Neural crest cell (in vitro differentiated cells): ENCODE measurements at places on chromosomes 5 and 9.

DNA sequence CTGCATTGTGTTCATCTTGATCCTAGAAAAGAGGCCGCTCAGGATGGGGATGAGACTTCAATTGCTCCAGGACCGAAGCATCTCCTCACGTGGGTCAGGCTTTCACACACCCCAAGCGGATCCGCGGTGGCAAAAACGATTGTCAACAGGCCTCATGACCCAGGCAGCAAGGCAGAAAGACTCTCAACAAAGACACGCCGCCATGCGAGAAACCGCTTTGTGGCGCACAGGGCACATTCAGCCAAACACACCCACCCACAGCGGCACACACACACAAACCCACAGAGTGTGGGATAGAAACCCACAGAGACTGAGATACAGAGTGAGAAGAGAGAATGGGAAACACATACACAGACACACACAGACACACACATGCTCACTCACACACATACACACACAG is 483.4 kb downstream of the SPATA31A7 start:
- no peak for DNase-seq
- H3K36me3 ChIP-seq: peaks cover 11% of the 10 kb centered on the region
- H3K27ac ChIP-seq: no peak overlapping the region
- H3K27me3 ChIP-seq: no peaks in the 10 kb centered on the region
- no peak overlapping the region for H3K4me3 ChIP-seq

- peaks cover 3% of the 10 kb centered on the region for H3K4me1 ChIP-seq
- H3K36me3 ChIP-seq: no peaks in the 10 kb centered on the region
- no peak overlapping the region for H3K27ac ChIP-seq
Measured at GRCh38 chr5:586751-587285, 25.3 kb upstream of the CEP72 start.

- no peak overlapping the region for H3K4me3 ChIP-seq
- no peaks in the 10 kb centered on the region for H3K36me3 ChIP-seq
- H3K27ac ChIP-seq: no peak overlapping the region
- H3K4me1 ChIP-seq: no peaks in the 10 kb centered on the region
- H3K27me3 ChIP-seq: peaks cover 13% of the 10 kb centered on the region
Measured at GRCh38 chr5:110932755-110933488, 138.6 kb upstream of the TSLP start.

DNA sequence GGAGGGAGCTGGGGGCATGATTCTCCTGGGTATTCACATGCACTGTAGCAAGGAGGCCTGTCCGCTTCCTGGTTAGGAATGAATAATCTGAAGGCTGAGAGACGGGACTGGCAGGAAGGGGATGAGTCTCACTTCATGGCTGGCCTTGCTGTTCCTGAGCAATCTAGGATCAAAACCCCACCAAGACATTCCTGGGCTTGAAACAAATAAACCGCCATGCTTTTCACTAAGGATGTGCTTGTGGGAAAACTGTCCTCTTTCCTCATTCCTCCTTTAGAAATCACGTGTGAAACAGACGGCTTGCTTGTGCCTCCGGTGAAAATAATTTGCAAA is 132.8 kb downstream of the MACROH2A1 start:
- no peaks in the 10 kb centered on the region for H3K27me3 ChIP-seq
- no peak for DNase-seq
- no peaks in the 10 kb centered on the region for H3K4me1 ChIP-seq
- no peak overlapping the region for H3K27ac ChIP-seq
- H3K36me3 ChIP-seq: peaks cover 3% of the 10 kb centered on the region
- H3K4me3 ChIP-seq: no peak overlapping the region

DNA sequence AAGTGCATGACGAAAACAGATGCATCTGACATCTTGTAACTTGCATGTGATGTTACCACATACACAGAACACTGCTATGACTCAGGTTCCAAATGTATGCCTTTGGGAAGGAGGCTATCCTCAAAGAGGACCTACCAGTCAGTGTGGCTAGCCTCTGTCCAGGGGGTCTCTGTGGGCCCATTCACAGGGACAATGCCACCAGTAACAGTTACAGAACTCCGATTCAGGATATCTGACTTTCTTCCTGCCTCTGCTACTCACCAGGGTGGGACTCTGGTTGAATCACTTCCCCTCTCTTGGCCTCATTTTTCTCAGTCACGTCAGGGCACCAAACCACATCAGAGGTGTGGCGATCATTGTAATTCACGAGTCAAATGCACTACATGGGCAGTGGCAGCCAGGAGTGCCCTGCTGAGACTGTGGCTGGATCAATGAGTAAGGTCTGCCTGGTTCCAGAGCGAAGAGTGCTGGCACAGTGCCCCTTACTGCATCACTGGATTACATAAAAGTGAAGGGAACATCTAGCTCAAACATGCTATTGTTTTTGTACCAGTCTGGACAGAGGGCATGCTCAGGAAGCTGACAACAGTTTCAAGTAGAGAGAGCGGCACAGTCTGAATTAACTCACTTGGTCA is 13.2 kb downstream of the ATOX1 start:
- DNase-seq: no peak
- H3K27ac ChIP-seq: no peak overlapping the region
- H3K4me1 ChIP-seq: peaks cover 12% of the 10 kb centered on the region
- no peak overlapping the region for H3K4me3 ChIP-seq
- H3K36me3 ChIP-seq: no peaks in the 10 kb centered on the region
- no peaks in the 10 kb centered on the region for H3K27me3 ChIP-seq

DNA sequence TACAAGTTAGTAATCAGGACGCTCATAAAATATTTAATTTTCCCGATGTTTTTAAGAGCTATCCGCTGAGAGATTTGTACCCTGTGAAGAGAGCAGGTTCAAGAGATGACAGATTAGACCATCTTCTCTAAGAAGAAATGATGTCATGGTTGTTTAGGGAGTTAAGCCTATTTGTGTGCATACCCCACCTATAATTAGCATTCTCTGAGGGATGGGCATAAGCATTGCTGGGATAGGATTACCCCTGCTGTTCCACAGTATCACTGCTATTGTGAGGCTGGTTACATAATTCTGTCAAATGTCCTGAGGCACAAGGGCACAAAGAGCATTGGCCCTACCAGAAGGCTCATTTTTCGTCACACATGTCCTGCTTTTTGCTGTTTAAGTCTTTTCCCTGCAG is 687.0 kb downstream of the CETN3 start:
- H3K27ac ChIP-seq: no peak overlapping the region
- no peak for DNase-seq
- H3K36me3 ChIP-seq: no peaks in the 10 kb centered on the region
- H3K4me1 ChIP-seq: no peaks in the 10 kb centered on the region
- H3K4me3 ChIP-seq: no peak overlapping the region
- no peaks in the 10 kb centered on the region for H3K27me3 ChIP-seq

- no peak overlapping the region for H3K4me3 ChIP-seq
- DNase-seq: no peak
- peaks cover 2% of the 10 kb centered on the region for H3K36me3 ChIP-seq
- H3K27ac ChIP-seq: no peak overlapping the region
Measured at GRCh38 chr9:120688758-120689157, 25.5 kb downstream of the MEGF9 start.

- H3K4me3 ChIP-seq: no peak overlapping the region
- H3K4me1 ChIP-seq: peaks cover 10% of the 10 kb centered on the region
- no peak overlapping the region for H3K27ac ChIP-seq
- no peaks in the 10 kb centered on the region for H3K27me3 ChIP-seq
- H3K36me3 ChIP-seq: no peaks in the 10 kb centered on the region
Measured at GRCh38 chr9:134955801-134956200, 38.1 kb upstream of the FCN1 start.

GRCh38 chr9:114507726-114508125 is 2.5 kb upstream of the WHRN start:
- peaks cover 16% of the 10 kb centered on the region for H3K4me1 ChIP-seq
- H3K27me3 ChIP-seq: peaks cover 77% of the 10 kb centered on the region
- H3K36me3 ChIP-seq: no peaks in the 10 kb centered on the region
- no peak overlapping the region for H3K27ac ChIP-seq

GRCh38 chr9:108553111-108553635 is 302.6 kb downstream of the ACTL7B start:
- no peaks in the 10 kb centered on the region for H3K4me1 ChIP-seq
- H3K27ac ChIP-seq: no peak overlapping the region
- H3K4me3 ChIP-seq: no peak overlapping the region
- DNase-seq: no peak
- H3K27me3 ChIP-seq: peaks cover 5% of the 10 kb centered on the region

DNA sequence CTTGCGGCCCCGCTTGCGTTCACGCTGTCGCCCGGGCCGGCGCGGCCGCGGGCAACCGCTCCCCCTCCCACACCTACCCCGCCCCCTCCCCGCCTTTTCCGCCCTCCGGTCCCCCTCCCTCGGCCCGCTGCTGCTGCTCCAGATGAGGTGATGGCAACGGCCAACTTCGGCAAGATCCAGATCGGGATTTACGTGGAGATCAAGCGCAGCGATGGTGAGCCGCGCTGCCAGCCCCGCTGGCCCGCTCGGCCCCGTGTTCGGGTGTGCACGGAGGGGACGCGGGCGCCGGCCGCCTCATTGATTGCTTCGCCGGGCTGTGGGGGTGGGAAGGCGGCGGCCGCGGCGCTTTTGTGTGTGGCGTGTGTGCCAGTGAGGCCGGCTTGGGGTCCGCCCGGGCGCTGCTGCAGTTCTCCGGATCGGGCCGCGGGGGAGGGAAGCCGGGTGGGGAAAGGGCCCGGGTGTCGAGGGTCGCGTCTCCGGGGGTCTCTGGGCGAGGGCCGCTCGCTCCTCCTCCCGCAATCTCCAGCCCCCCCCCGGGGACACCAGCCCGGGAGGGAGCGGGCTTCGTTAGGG is 403 bp downstream of the KIF2A start:
- peak overlapping the region; percentile 84 for H3K27ac ChIP-seq
- peaks cover 2% of the 10 kb centered on the region for H3K36me3 ChIP-seq
- H3K27me3 ChIP-seq: no peaks in the 10 kb centered on the region
- H3K4me3 ChIP-seq: peak overlapping the region; percentile 95
- H3K4me1 ChIP-seq: peaks cover 43% of the 10 kb centered on the region
- peak; percentile 53 for DNase-seq

DNA sequence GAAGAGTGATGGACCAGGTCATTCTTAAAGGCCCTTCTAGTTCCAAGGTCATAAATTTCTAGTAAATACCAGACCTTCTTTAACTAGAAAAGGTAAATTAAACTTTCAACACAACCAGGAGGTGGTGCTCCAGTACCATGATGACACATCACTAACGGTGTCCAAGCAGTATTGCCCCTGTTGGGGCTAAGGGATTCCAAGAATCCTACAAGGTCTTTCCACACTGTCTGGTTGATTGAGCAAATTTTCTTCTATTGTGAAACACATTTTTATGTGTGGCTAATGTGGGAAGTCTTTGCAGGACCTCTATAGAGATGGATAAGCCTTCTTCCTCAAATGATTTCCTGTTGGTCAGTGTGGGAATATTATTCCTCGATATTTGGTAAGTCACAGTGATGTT is 459.6 kb upstream of the PAPPA start:
- H3K27me3 ChIP-seq: no peaks in the 10 kb centered on the region
- no peaks in the 10 kb centered on the region for H3K4me1 ChIP-seq
- DNase-seq: no peak
- H3K4me3 ChIP-seq: no peak overlapping the region
- no peak overlapping the region for H3K27ac ChIP-seq

DNA sequence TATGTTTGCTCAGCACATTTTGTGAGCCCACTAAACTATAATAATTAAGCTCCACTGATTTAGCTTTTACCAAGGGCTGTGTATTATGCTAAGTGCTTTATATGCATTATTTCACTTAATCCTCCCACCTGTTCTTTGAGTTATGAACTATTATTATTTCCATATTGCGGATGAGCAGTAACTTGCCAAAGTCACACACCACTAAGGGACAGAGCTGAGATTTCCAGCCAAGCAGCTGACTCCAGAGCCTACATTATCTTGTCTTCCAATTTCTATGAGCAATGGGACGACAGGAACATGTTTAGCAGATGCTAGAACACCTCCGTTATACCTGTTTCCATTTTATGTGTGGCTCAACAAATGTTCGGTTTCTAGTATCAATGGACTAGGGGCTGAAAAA is 237.5 kb upstream of the PANK3 start:
- peaks cover 2% of the 10 kb centered on the region for H3K27me3 ChIP-seq
- H3K4me1 ChIP-seq: peaks cover 33% of the 10 kb centered on the region
- no peaks in the 10 kb centered on the region for H3K36me3 ChIP-seq
- no peak for DNase-seq
- no peak overlapping the region for H3K4me3 ChIP-seq

DNA sequence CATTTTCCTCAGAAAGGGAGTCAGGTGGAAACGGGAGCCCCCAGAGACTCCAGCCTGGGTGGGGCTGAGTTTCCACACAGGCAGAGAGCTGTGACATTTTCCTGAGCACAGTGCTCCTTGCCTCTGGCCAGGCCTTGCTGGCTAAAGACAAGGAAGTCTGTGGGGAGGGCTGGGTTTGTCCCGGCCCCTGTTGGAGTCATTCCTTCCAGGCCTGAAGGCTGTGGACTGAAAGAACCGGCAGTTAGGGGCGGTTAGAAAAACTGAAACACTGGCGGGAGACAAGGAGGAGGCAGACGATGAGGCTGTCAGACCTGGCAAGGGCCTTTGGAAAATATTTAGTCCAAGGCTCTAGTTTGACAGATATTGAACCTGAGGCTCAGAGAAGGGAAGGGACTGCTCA is 29.9 kb downstream of the COL15A1 start:
- H3K27ac ChIP-seq: no peak overlapping the region
- no peaks in the 10 kb centered on the region for H3K36me3 ChIP-seq
- no peak for DNase-seq
- H3K27me3 ChIP-seq: peaks cover 12% of the 10 kb centered on the region
- H3K4me1 ChIP-seq: peaks cover 56% of the 10 kb centered on the region
- no peak overlapping the region for H3K4me3 ChIP-seq

DNA sequence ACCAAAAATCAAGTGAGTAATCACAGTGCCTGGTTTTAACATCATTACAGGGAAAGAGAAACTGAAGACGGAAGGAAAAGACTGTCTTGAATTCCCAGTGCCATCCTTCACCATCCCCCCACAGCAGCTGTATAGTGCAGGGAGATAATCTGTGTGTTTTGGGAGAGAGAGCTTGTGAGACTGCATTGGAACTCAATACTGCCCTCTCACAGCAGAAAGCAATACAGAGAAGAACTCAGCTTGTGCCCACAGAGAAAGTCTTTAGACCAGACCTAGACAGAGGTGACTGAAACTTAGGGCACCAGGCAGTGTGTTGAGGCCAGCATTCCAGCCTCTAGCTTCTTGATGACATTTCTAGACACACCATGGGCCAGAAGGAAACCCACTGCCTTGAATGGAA is 754.7 kb upstream of the CDH6 start:
- H3K4me1 ChIP-seq: no peaks in the 10 kb centered on the region
- no peak for DNase-seq
- no peak overlapping the region for H3K4me3 ChIP-seq

DNA sequence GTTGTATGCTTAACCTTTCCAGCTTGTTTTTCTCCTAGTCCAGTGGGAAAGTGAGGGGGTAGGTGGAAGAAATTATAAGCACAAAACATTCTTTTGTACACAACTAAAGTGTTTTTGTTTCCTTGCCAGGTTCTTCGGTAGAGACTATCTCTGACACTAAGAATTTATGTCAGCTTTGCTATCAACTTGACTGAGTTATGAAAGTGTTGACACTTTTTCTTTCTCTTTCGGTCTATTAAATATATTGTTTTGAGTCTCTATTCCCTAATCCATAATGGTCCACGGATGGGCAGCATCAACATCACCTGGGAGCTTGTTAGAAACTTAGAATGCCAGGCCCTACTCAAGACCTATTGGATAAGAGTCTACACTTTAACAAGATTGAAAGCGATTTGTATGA is 195.0 kb upstream of the ATP10B start:
- no peaks in the 10 kb centered on the region for H3K4me1 ChIP-seq
- H3K4me3 ChIP-seq: no peak overlapping the region
- H3K27ac ChIP-seq: no peak overlapping the region
- H3K27me3 ChIP-seq: no peaks in the 10 kb centered on the region
- DNase-seq: no peak
- no peaks in the 10 kb centered on the region for H3K36me3 ChIP-seq

GRCh38 chr9:76987594-76988200 is 31.8 kb upstream of the FOXB2 start:
- no peak overlapping the region for H3K4me3 ChIP-seq
- DNase-seq: peak; percentile 8
- no peaks in the 10 kb centered on the region for H3K4me1 ChIP-seq
